ENCODE measurements at places on chromosomes 5 and 9.

DNA sequence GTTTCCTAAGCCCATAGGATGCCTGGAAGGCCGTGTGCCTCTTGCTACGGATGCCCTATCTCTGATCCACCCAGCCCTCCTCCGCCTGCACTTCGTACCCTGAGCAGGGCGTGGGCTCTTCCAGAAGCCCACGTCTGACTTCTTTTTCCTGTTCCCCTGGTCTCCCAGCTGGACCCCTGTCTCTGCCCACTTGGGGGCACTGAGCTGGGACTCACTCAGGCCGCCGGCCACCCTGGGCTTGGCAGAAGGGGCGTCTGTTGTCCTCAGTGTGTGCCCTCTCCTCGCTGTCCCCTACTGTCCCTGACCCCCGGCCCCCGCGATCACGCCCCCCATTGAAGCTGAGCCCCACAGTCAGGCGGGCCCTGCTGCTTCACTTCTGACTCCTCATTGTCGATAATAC is 22.0 kb upstream of the RXRA start:
- no peak for DNase-seq

DNA sequence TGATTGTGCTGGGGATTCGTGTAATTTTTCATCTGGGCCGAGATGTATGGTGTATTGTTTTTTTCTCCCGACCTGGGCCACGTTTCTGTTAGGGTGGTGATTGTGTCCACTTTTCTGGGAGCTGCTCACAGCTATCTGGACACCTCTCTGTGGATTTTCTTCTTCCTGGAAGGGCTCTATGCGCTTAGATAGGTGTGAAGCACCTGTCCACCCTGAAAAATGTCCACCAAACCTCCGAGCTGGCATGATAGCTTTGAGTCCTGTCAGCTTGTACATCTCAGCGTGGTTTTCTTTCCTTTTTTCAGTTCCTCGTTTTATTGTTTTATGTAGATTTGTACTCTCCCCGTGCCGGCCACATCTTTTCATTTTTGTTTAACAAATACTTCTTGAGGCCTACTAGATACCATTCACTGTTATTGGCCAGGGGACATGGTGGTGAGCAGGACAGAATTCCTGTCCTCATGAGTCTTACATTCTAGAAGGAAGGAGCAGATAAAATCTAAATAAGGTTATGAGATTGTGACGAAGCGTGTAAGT is 1.1 kb downstream of the UGCG start:
- peak; percentile 55 for DNase-seq

DNA sequence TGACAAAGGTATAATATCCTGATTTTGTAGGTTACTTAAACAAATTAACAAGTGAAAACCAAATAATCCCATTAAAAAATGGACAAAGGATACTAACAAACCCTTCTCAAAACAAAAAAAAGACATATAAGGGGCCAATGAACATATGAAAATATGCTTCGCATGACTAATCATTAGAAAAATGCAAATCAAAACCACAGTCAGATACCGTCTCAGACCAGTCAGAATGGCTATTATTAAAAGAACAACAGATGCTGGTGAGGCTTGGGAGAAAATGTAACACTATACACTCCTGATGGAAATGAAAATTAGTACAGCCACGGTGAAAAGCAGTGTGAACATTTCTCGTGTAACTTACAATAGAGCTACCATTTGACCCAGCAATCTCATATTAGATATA is 1542.2 kb upstream of the CDH9 start:
- no peak for DNase-seq

GRCh38 chr9:14198841-14199455 is 115.0 kb downstream of the NFIB start:
- DNase-seq: no peak

DNA sequence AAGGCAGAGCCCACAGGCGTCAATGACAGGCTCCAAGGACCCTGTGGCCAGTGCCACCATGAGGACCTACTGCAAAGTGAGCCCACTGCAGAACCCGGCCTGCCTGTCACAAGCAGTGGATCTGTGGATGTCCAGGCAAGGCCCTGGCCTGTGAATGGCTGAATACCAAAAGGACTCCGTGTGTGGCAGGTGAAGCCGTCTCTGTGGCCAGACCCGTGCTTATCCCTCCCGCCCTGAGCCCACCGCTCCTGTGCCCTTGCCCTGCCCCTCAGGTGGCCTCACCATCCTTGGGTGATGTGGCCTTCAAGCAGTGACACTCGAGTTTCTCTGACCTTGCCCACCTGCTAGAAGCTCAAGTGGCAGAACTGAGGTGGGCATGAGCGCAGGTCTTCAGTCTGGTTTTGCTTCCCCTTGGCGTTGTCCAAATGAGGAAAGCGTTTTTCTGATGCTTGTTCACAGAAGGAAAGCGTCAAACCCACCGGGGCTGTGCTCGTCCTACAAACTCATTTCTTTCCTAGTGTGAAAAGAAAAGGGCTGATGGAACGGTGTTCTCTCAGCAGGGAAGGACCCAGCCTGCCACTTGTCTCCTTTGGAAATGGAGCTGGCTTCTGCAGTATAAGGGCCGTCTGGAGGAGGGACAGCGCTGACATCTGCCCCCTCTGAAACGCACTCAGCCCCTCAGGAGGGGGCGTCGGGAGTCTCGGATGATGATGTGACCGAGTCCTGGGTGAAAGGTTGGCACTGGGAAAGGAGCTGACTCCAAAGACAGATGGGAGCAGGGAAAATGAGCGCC is 377.7 kb upstream of the IRX4 start:
- DNase-seq: no peak

GRCh38 chr5:65828022-65828896 is 98.1 kb upstream of the ERBIN start:
- DNase-seq: no peak

DNA sequence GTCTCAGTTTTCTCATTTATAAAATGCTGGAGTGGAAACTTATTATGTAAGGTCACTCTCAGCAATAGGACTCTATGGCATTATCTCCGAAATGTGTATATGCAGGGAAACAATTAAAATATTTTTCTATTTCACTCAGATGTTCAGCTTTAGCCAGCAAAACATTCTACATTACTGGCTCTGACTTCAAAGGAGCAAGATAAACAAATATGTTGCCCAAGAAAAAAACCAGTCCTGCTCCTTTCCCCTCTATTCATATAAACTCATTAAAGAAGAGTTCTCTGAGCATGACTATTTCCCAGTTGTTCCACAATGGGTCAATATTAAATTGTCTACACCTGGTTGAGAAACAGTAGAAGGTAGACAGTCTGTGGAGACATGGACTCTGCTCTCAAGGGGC is 155.0 kb downstream of the NPR3 start:
- DNase-seq: no peak
